ENCODE measurements at places on chromosomes 3 and 15.

- DNase-seq, result no peak
Observed at GRCh38 chr3:76026379-76026778, 241.0 kb upstream of the ZNF717 start.

DNA sequence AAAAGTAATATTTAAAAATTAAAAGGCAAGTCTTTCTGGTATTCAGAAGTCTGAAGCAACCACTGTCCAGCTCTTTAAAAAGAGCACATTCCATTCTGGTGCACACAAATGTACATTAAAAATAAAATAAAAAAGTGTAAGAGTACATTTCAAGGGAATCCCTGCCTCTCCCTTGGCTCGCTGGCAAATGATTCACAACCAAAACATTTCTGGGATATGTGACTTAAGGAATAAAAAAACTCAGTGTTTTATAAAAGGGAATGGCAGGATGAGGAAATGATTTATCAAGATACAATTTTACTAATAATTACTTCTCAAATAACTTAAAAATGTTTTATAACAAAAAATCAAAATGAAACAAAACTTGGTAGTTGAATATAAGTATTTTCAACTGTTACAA, 23.8 kb upstream of the ANXA2 start:
- DNase-seq, result no peak

GRCh38 chr15:59835776-59836175, 146.7 kb upstream of the BNIP2 start:
- no peak for DNase-seq

GRCh38 chr3:12175137-12175593, 16.5 kb upstream of the TIMP4 start:
- no peak for DNase-seq

- no peak for DNase-seq
Observed at GRCh38 chr3:46017720-46018119, 9.6 kb downstream of the XCR1 start.

DNA sequence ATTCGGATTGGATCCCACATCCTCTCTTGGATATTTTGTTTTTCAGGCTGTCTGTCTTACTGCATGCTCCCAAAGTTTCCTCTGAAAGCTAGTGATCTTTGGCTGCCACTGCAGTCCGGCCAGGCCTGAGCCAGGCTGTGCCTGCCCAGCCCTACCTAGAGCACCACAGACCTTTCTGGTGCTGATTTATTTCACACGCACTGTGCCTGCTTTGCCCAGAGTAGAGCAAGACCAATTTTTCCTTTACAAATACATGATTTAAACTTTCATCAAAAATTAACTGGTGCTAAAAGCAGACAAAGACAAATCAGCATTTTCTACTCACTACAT, 28.0 kb upstream of the NDUFB4 start:
- DNase-seq, result no peak

DNA sequence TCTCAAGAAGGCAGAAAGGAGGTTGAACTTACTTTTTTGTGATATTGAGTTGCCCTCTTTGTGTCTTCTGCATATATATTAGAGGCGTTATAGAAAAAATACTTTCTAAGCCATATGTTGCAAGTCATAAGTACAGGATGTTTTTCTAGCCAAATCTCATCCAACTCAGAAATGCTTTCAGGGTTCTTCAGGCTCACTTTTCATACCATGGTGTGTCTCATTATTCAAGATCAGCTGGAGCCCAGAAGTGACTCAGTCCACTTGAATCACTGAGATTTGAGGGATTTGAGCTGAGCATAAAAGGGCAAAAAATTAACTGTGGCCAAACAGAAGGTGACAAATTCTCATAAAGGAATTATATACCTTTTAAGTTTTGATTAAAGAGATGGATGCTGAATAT, 157.3 kb downstream of the WNT5A start:
- no peak for DNase-seq

DNA sequence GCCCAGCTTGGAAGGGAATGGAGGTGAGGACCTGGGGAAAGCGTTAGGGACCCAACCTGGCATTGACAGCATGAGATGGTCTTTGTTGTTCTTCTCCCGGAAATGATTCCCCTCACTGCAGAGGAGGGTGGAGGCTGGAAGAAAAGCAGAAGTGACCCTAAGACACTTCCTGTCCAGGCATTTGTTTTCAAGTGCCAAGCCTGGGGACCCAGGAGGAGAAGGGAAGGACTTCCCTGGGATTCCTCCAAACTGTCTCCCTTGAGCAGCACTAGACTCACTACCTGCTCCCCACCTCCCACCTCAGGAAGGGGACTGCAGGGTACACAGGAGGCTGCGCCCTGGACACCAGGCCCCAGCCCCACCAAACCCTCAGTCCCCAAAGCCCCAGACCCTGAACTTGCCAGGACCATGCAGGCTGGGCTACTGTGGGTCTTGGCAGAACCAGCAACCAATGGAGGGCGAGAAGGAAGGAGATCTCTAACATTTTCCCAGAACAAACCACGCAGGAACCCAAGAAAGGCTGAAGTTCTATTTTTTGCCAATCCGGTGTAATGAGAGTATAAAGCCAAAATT, 9.8 kb upstream of the VIPR1 start:
- no peak for DNase-seq

DNA sequence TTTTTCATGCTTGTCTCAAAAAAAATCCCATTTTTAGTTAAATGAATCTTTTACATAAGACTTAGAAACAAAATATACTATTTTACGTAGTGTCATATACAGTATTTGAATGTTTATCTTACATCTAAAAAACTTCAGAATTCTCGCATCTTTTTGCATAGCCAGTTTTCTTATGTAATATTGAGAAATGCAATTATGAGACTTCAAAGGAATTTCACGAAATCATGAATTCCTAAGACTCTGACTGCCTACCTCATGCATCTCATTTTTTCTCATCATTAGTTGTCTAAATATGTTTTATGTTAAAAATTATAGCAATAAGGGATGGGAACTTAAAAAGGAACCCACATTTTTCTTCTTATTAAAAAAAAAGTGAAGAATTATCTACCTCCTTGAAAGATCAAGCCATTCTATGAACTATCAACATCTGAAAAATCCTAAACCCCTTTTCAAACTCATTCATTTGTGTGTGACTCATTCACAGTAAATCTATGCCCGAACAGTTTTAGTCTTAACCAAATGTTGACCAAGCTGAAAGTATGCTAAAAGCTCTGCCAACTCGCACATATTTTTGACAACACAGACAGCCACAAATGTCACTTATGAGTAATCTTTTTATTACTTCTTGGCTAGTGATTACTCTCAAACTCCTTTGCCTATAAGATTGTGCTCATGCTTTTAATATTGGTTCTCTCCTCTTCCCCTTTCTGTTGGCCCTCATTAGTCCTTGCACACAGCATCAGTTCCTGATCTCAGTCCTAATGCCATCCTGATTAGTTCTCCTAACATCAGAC, 115.9 kb downstream of the DCLK3 start:
- DNase-seq, result peak; percentile 11

GRCh38 chr3:104873331-104873730, 493.4 kb upstream of the ALCAM start:
- DNase-seq, result no peak

- DNase-seq, result peak; percentile 21
Observed at GRCh38 chr3:16309558-16309957, 44.5 kb downstream of the OXNAD1 start.

DNA sequence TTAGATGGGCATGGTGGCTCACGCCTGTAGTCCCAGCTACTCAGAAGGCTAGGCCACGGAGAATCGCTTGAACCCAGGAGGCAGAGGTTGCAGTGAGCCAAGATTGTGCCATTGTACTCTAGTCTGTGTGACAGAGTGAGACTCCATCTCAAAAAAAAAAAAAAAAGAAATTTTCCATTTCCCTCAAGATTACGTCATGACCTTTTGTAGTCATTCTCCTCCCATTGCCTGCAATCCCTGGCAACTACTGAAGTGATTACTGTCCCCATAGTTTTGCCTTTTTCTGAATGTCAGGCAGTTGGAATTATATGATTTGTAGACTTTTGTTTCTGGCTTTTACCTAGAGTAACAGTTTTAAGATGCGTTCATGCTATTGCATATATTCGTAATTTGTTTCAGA, 28.0 kb downstream of the WDR76 start:
- no peak for DNase-seq

DNA sequence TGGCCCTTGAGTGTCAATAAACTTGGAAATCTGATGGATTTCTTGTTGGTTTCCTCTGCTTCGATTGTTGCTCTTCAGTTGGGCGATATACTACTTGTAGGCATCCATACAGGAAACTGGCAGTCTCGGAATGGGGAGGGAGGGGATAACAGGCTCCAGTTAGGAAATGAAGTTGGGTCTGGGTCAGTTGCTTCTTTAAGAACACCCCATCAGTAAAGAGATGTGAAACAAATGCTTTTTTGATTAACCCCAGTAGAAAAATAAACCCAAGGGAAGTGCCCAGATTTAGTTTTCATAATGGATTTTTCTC, 681 bp downstream of the CHMP2B start:
- no peak for DNase-seq

DNA sequence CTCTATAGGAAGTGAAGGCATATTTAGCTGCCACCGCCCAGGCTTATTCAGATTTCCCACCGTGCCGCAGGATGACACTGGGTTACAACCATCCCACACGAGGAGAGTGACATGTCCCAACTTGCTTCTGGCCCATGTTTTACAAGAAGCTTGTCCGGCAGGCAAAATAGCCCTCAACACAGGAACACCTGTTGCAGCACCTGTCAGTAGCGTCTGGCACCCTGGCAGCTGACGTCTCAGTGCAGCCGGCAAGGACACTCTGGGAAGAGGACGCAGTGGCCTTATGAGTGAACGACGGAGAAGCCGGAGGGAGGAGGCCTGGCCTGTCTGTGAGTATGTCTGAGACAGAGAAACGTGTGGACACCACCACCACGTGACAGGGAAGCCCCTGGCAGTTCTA, 32.1 kb downstream of the FAM174B start:
- no peak for DNase-seq

GRCh38 chr3:182308328-182308727, 485.0 kb upstream of the ATP11B start:
- DNase-seq, result no peak

DNA sequence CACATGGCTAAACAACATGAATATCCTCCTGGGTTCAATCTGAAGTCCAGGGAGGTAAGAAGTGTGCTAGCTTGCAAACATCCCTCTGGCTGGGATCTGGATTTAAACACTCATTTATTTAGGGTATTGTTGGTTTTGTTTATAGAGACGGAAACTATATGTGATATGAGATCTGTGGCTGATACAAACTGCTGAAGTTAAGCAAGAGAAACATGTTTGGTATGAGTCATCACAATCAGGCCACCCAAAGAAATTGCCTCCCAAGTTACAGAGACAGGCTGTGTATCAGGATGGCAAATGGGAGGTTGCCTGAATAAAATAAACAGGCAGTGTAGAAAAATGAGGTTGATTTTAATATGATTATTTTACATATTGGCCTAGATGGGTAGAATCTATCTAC, 562.1 kb downstream of the IGSF11 start:
- no peak for DNase-seq

DNA sequence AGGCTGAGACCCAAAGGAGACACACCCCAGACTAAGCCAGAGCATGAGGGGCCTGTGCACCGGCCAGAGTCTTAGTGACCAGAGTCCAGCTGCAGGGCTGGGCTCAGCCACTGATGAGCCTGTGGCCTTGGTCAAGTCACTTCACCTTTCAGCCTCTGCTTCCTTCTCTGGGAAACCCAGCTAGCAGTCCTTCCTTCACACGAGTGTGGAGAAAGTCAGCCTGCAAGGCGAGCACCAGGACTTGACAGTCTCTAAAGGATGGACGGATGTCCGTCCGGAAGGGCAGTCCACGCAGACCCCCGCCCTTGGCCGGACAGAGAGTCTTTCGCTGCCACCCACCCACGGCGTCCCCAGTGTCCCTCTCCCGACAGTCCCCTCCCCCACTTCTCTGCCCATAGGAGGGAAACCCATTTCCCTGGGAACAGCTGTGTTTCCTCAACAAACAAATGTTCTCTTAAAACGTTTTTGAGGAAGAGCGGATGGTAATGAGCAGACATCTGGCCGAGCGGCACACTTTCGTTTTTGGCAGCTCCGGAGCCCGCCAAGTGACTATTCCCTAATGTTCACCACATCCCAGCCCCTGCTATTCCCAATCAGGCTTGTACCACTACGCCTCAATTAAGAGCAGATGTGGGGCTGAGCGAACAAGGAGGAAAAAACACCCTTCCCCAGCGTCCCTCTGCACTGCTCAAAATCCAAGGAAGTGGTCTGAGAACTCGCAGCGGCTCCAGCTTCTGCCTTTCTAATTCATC, 129.1 kb upstream of the SMAD3 start:
- DNase-seq, result no peak

DNA sequence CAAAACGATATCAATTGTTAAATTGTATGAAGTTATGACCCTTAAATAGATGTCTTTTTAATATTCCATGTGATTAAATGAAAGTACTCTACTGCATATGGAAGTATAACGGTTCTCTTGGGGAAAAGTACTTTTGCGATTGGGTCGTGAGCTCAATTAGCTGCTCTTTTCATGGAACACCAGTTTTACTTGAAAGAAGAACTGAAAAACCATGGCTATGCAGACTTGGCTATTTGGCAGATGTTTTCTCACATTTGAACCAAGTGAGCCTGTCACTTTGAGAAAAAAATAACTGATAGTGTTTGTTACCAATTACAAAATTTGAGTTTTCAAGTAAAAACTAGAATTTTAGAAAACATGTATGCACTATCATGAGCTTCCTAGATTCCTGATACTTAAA, 5.9 kb upstream of the INAFM2 start:
- DNase-seq, result no peak

- DNase-seq, result no peak
Observed at GRCh38 chr3:14569474-14570000, 29.4 kb upstream of the GRIP2 start.

DNA sequence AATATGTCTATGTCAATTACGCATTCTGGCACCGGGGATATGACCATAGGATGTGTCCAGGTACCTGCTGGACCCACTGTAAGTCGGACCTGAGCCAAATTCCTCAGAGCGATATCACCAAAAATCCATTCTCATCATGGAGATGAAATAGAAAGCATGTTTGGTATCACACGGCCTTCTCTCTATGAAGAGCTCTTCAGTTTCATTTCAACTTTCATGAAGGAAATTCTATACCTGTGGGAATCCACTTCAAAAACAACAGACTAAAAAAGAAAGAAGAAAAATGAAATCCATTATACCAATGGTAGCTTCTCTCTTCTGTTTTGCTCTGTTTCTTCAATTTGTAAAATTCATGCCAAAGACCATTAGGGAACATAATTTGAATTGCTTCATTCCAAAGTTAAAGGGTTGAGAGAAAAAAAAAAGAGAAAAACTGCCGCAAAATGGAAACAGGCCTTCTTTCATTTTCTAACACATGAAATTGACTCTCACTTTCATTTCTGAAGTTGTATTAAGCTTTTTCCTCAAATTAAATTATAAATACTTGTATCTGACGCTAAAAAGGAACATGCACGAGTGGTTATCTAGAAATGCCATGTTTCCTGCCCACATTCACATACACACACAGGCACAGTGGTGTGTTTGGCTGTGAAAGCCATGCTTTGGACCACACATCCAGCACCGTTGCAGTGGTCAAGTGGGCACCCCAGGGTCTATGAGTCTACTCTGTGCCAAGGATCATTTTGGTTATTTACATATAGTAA, 46.9 kb upstream of the DIPK2A start:
- DNase-seq, result no peak

- no peak for DNase-seq
Observed at GRCh38 chr3:73470860-73471259, 153.9 kb downstream of the PDZRN3 start.

Measured in Calu3 (cell line).